HS-5 (cell line): ENCODE measurements at places on chromosomes 1 and 21.

GRCh38 chr1:230857822-230858221 lies 10.5 kb downstream of the C1orf198 start:
- no peak for DNase-seq

DNA sequence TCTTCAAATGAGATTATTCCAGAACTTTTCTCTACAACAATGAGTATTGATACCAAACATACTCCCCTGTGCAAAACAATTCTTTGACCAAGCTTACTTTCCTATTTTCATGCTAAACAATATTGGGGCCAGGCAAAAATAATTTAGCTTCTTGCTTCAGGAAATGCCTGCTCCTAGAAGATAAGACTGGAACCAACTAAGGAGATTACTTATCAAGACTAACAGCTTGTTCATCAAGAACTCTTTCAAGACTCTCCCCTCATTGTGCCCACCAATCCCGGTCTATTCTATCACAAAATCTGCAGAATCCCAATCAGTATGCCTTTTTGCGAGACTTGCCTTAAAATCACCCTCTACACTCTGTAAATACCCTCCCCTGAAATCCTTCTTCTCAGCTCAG lies 536.6 kb downstream of the RWDD3 start:
- no peak for DNase-seq

GRCh38 chr1:54479841-54480524 lies 68.0 kb upstream of the ACOT11 start:
- no peak for DNase-seq

GRCh38 chr1:74953622-74954021 lies 180.6 kb upstream of the LHX8 start:
- no peak for DNase-seq

DNA sequence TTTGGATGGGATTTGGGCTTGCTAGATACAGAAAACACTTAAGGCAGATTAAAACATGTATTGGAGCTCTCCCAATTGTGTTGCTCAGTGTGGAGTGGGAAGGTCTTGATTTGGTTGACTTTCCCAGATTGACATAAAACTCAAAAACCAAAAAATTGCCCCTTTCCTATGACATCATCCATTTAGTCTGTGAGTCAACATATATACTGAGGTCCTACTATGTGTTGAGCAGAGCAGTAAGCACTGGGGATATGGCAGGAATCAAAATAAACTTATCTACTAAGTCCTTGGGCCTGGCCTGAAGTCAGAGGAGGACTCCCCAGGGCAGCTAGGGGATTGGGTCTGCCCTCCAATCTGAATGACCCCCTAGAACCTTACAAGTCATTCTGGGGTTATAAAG lies 61.0 kb downstream of the CHIA start:
- DNase-seq: no peak

DNA sequence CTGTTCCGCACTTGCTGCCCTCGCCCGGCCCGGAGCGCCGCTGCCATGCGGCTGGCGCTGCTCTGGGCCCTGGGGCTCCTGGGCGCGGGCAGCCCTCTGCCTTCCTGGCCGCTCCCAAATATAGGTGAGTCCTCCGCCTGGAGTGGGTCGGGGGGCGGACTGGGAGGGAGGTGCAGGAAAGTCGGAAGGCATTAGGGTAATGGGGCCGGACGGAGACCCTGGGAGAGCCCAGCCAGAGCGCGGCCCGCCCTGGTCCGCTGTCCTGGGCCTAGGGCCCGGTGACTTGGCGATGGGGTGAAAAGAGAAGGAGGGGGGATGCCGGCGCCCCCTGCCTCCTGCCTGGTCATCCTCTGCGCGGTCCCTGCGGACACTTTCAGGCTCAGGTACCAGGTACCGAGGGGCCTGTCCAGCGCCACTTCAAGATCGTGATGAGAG lies 243 bp downstream of the ADAM15 start:
- DNase-seq: no peak
